ENCODE measurements at places on chromosomes 7 and 10. TPM values are rescaled to one million over a fixed set of nuclear protein-coding genes. Genes with fewer than 3 reads are reported as not detected.

- no peak for DNase-seq
Observed at GRCh38 chr10:58300676-58301075, 31.7 kb downstream of the CISD1 start.

- DNase-seq: no peak
Observed at GRCh38 chr7:155681663-155682062, 37.2 kb downstream of the RBM33 start.

The SPDYE2 gene
- not detected for total RNA-seq

The ZNF853 gene
- total RNA-seq: 4.1 TPM

The SLC13A1 gene
- total RNA-seq: not detected

The KIF11 gene
- 0.29 TPM for total RNA-seq

The AKR1C4 gene
- total RNA-seq: not detected

The PUS7 gene
- total RNA-seq: 16.9 TPM

DNA sequence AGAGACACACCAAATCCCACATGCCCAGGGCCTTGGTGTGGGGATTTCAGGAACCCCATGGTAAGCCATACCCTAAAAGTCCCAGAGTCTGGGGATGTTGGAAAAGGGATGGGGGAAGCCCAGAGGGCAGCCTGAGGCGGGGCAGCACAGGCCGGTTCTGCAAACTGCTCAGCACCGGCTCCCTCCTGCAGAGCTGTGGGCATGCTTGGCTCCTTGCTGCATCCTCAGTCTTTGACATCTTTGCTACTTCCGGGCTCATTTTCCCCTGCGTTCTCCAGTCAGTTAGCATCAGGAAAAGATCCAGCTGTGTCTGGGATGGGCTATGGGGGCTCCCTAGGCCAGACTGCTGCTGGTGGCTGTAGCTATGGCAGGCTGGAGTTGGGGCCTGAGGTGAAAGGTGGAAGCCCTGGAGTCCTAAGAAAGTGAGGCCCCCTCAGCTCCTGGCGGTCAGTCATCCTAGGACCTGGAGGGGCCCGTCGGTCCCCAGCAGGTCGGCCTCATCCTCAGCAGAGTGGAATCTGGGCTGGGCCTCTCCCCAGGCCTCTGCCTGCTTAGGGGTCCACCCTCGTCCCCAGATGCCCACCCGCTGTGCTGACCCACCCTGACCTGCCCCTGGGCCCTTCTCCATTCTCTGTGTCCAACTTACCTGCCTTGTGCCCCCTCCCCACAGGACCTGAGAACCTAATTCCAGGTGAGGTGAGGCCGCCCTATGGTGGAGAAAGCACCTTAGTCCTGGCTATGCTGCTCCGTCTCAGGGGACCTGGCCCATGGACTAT is 9.3 kb downstream of the TBATA start:
- DNase-seq: peak; percentile 76

- DNase-seq: no peak
Observed at GRCh38 chr7:38863601-38864291, 45.2 kb downstream of the VPS41 start.

DNA sequence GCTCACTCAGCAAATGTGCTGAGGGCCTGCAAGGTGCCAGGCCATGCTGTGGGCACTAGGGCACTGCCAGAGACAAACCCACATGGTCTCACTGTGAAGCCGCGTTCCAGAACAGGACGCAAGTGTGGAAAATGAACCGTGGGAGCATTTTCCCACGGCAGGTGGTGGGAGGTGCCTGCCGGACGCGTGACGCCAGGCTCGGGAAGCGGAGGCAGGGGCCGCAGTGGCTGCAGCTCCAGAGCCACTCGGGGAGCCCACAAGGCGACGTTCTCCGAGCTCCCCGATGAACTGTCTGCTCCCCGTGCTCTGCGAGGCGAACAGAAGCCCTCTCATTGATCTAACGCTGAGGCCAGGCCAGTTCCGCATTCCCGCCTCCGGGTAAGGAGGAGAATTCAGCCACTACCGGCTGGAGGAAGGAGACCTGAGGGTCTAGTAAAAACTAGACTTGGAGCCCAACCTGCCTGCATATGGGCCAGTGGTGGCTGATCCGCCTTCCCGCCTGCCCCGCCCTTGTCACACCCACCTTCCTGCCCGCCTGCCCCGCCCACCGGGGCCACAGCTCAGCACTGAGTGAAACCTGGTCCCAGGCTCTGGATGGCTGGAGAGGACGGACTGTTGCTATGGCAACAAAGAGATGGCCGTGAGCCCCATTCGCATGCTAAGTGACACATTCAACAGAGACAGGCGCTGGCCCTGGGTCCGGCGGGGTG is 13.1 kb downstream of the ADGRA1 start:
- DNase-seq: no peak

- peak; percentile 16 for DNase-seq
Observed at GRCh38 chr7:66927348-66927948, 6.4 kb downstream of the TMEM248 start.

DNA sequence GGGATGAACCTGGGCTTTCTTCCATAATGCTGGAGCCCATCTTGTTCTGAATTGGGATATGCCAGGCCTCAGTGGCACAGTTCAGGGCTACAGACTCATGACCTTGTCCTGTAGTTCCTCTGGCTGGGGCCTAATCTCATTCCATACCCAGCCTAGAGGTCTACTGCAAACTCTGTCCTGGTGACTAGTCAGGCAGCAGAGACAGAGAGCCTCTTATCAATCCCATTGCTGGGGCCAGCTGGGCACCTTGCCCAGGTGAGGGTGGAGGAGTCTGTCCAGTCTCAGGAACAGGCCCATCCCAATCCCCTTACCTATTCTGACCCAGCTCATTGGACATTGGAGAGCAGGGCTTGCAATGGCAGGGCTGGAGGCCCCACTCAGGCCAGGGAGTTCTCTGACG is 28.0 kb upstream of the COMTD1 start:
- no peak for DNase-seq

DNA sequence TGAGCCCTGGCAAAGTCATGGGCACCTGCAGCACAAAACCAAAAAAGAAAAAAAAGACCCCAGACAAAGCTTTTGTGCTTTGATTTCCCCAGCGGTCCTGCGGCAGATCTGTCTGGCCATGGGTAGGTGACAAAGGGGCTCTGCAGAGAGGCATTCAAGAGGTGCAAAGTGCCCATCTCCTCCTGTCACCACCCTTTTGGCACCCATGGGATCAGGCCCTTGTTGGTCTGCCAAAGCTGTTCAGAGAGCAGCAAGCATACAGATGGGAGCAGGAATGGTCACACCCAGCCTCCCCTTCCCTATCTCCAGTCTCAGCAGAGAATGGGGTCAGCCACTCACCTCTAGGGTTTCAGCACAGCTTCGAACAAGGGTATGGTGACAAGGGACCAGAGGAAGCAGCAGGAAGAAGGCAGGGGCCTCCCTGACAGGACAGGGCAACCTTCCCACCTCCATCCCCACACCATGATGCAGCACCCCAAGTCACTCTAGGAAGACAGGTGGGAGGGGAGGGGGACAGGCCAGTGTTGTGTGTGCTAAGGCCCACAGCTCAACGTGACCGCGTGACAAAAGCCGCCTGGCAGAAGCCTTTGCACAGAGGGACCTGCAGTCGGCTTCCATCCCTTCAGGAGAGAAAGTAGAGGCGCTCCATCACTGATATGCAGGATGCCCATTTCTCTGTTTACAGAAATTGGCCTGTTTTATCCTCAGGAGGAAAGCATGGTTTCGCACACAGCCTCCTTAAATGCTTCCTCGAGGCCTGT is 6.3 kb downstream of the CAMK2G start:
- DNase-seq: no peak

DNA sequence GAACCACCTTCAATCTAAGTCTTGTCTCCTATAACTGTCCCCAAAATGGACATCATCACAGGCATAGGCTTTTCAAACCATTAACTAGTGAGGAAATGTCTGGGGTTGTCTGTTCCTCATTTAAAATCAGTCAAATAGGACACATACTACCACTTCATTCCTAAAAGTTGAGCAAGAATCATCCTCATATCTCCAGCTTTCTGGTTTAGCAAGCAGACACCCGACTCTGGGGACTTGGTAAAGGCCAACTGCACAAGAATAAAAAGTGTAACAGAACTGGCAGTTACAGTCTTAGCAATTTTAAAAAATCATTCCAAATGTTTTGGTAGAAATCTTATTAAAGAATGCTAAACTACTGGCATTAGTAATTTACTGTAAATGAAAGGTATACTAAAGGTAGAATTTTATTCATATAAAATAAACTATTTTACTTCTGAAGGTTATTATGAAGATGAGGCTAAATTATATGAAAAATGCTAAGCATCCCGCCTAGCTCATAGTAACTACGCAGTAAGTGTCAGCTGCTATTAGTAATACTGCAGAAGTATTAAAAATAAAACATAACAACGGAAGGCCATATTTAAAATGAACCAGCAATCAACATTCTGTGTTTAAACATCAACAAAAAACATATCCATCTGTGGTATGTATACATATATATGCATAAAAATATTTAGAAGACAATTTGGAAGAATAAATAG is 60.8 kb downstream of the ZNF438 start:
- no peak for DNase-seq

- no peak for DNase-seq
Observed at GRCh38 chr10:117189557-117189956, 7.7 kb upstream of the KCNK18 start.

- DNase-seq: peak; percentile 51
Observed at GRCh38 chr7:158043551-158044481, 543.8 kb downstream of the PTPRN2 start.

DNA sequence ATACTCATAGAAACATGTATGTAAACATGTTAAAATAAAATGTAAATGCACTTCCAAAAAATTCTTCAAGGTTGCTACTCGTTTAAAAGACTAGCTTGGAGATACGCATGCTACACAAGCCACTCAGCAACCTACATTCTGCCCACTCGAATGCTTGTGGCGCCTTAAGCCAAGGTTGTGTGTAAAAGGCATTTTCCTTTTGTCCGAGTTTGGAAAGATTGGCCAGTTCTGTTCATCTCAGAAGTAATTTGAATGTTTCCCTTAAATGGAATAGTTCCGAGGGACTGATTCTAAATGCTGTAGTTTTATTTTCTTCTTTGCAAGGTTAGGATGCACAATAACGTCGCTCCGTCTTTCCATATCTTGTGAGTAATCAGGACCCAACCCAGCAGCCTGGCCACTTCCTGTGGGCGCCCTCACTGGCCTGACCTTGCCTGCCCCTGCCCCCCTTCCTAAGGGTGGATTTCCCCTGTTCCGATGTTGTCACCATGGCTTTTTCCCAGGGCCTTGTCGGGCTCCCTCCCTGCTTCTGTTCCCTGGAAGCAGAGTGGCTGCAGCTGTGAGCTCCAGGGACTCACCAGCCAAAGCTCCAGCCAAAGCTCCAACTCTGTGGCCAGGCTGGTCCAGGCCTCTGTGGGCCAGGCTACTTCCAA is 70.6 kb downstream of the PTPRE start:
- no peak for DNase-seq

GRCh38 chr10:71423901-71424300 is 27.2 kb downstream of the CDH23 start:
- DNase-seq: no peak

The OPALIN gene
- not detected for total RNA-seq

DNA sequence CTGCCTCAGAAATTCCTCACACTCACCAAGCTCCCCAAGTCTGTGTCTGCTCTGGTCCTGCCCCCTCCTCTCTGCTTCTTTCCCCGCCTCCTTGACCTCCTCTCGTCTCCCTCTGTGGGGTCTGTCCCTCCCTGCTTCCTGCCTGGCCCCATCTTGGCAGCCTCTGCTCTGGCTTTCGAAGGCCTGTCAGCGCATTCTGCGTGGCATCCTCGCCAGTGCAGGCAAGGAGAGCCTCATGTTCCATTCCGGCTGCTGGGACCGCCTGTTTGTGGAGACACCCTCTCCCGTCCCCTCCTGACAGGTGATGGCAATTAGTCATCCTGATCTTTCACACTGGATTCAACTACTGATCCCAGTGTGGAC is 51.7 kb upstream of the COL13A1 start:
- no peak for DNase-seq

- no peak for DNase-seq
Observed at GRCh38 chr7:90165724-90166123, 11.5 kb downstream of the STEAP1 start.

DNA sequence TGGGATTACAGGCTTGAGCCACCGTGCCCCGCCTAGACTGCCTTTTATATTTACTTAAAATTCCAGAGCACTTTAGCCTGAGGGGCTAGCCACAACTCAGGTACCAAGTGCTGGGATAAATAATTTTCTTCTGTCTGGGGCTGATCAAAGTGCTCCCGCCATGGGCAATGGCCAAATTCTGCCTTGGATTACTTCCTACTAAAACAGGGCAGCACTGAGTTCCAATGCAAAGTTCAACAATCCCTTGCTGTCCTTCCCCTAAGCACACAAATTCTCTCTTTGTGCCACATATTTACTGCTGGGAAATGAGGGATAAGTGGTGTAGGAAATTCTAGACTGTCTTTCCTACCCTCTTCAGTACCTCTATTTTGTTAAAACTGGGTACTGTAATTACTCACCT is 34.4 kb upstream of the ZNF92 start:
- DNase-seq: no peak

The GHRHR gene
- total RNA-seq: not detected

The TRAPPC14 gene
- total RNA-seq: 22.5 TPM

GRCh38 chr10:92822964-92823363 is 25.4 kb upstream of the EXOC6 start:
- DNase-seq: no peak

The MBL2 gene
- not detected for total RNA-seq

DNA sequence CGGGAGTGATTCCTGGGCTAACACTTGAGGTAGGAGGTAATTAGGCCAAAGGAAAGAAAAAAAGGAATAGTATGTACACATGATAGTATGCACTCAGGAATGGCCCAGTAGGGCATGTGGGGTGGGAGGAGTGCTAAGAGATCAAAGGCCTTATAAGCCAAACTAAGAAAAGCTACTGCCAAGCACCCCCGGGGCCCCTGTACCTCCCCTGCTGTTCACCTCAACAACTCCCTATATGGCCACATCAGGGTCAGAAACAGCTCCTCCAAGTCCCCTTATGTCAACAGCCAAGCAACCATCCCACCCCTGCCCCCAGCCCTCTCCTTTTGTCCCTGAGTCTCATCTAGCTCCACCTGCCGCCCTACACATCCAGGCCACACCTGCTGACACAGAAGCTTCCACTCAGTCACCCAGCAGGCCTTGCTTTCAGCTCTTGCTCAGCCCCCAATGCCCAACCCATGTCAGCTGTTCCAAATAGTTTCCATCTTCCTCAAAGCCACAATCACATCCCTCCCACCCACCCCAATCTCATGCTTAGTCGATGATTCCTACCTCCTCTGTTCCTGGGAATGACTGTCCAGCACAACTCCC is 80.2 kb downstream of the SORBS1 start:
- DNase-seq: no peak

The CXCL12 gene
- total RNA-seq: 347 TPM
